Cortex of kidney (tissue), 1 donor: ENCODE measurements at places on chromosomes 11 and 22.
A peak's percentile ranks its signal among the peaks of the same experiment; 100 is the strongest.

DNA sequence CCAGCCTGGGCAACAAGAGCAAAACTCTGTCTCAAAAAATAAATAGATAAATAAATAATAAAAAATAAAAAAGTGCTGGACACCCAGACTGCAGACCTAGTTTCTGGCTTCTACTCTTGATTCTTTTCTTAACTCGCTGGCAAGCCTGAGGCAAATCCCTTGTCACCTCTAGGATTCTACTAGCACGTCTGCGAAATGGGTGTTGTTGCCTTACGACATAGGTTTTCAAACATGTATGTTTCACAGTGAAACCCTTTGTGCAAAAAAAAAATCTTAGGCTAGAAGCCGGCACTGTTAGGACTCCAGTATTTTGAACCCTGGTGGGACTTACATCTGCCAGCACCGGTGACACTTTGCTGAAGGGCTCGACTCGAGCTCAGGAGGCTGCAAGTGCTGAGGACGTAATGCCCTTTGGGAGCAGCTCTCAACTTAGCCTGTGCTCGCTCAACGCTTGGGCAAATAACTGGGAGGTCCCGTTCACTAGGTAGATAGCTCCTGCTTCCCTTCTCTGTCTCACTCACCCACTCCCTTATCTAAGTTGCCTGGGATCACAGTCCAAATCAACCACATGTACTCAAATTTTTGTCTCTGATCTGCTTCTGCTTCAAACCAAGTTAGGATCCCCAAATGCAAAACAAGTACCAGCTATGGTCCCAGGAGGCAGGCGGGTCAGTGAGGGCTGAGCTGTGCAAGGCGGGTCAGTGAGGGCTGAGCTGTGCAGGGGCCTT, 34.7 kb upstream of the MYH9 start:
- no peak for DNase-seq

GRCh38 chr11:70246196-70246595, 24.3 kb upstream of the PPFIA1 start:
- no peak for DNase-seq

DNA sequence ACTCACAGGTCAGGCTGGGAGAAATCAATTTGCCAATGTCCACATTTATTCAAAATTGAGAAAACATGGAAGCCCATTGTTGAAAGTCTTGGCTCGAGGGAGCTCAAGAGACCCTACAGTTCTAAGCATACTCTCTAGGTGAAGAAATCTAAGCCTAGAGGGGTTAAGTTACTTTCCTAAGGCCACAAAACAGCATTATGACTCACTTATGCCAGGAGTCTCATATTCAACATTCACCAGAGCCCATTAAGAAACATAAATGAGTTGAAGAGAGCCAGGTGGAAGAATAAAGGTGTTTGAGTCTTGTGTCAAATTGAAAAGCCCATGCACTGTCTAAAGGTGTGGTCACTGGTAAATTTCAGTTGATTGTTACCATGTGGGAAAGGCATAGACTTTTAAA, 108.1 kb downstream of the INSC start:
- no peak for DNase-seq

DNA sequence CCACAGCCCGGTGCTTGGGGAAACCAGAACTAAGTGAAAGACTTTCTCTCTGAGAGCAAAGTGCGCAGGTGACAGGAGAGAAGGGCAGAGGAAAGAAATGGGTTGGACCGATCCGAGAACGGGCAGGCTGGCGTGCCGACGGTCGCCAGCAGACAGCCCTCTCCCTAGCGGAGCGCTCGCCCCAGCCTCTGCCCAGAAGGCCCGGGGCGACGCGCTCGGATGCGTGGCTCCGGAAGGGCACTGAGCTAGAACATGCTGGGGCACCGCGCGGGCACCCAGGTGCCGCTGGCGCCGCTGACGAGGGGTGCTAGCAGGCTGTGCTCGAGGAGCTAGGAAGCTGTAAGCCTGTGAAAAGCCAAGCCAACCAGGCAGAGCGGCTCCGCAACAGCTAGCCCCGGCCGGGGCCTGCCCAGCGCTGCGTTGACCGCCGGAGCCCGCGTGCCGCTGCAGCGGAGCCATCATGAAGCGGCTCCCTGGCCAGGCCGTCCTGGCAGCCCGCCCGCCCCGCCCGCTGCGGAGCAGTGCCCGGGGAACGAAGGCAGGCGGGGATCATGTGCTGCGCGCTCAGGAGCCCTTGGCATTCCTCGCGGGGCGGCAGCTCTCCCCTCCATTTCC, 22.1 kb upstream of the RRAS2 start:
- peak; percentile 16 for DNase-seq

DNA sequence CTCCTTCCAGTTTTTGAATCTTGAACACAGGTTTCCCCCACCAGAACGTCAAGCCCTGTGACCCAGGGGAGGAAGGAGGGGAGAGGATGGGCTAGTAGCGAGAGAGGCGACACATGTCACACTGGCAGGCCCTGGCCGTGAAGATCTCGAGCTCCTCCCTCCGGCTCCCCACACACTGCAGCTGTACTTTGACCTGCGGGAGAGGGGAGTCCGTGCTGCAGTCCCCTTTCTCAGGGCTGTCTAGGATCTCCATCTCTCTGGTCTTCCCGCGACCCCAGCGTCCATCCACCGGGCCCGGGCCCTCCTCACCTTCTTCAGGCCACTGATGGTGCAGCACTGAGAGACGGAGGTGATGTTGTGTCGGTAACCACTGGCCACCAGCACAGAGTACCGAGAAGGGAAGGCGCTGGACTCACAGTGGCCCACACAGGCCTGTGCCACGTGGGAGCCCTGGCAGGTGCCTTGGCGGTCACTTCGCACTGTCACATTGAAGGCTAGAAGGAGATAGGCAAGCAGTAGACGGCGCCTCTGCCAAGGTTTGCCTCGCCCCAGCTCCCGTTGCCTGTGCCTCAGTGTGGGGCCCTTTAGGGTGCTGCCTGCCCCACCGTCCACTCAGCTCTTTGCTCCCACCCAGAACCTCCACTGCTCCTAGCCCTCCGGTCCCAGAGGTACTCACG, 873 bp downstream of the GPHA2 start:
- no peak for DNase-seq

DNA sequence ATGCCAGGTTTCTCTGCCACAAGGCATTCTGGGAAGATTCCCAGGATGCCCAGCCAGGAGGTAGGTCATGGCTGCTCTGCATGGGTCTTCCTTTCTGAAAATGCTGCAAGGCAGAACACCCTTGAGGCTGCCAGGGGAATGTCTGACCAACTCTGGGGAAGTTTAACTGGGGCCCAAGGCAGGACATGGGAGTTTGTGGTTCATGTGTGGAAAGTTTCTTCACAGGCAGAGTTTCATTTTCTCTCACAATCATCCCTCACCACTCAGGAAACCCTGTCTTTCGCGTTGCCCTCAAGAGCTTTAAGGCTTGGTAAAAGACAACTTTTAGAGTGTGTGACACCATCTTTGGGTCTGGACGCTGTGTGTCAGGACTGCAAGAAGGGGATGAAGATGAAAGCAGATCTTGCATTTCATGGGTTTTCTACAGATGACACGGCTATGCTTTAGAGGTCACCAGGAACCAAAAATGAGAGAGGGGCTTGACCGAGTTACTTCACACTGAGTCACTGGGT, 133.5 kb downstream of the CD44 start:
- DNase-seq = no peak

GRCh38 chr22:32413719-32414118, 1.7 kb upstream of the RTCB start:
- DNase-seq = no peak

DNA sequence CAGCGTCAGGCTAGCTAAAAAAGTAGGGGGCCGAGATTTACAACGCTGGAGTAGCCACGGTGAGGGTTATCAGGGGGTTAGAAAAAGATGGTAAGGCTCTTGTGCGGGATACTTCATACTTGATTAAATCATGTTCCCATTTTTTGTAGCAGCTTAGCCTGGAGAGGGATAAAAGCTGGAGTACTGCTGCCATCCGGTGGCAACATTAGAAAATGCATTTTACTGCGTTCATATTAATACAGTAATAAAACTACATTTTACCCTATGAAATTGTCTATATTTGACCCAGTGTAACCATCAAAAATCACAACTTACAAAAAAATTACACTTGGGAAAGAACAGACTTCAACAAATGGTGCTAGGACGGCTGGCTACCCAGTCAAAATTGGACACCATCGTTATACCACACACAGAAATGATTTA, 17.3 kb downstream of the RPUSD4 start:
- DNase-seq = no peak

DNA sequence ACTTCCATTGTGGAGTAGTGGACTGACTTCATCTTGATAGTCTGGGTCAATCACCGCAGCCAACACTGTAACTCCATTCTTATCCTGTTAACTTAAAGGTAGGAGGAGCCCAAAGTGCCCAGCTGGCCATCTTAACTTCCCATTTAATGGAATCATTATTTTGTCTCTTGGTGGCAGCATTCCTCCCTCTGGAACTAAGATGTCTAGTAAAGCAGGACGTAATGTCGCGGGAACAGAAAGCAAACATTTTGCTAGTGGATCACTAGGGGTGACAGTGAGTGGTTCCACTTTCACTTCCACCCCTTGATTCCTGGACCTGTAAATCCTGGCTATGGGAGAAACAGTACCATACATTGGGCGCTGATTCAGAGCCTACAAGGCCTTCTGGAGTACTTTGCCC, 71.4 kb downstream of the GAB4 start:
- DNase-seq = no peak

- DNase-seq = no peak
Observed at GRCh38 chr11:75577207-75577606, 15.2 kb downstream of the SERPINH1 start.

- DNase-seq = no peak
Observed at GRCh38 chr11:102252339-102252891, 64.9 kb upstream of the BIRC3 start.

- DNase-seq = no peak
Observed at GRCh38 chr11:17333799-17334586, 17.6 kb upstream of the NCR3LG1 start.

DNA sequence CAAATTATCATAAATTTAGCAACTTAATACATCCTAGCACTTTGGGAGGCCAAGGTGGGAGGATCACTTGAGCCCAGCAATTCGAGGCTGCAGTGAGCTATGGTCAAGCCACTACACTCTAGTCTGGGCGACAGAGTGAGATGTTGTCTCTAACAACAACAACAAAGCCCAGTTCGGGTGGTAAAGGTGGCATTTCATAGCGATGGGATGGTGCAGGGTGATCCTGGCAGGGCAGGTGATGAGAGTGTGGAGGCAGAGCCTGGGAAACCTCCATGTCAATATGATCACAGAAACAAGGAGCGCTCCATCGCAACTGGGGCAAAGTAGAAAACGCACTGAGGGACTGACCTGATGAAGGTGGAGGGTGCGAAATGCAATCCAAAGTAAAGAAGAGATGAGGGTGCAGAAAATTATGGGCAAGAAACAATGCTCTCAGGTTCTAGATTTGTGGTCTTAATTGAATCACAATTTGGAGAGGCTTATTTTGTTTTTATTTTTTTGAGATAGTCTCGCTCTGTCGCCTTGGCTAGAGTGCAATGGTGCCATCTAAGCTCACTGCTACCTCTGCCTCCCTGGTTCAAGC, 32.8 kb upstream of the CLDN5 start:
- no peak for DNase-seq

- DNase-seq = no peak
Observed at GRCh38 chr11:88115828-88116755, 59.2 kb downstream of the RAB38 start.

- DNase-seq = no peak
Observed at GRCh38 chr22:43057641-43058040, 31.6 kb downstream of the TTLL1 start.

GRCh38 chr11:122193457-122193856, 77.4 kb upstream of the BLID start:
- no peak for DNase-seq

GRCh38 chr11:64659417-64660144, 63.4 kb downstream of the NRXN2 start:
- no peak for DNase-seq

GRCh38 chr11:61588728-61589191, 7.9 kb upstream of the SYT7 start:
- DNase-seq = no peak

- DNase-seq = no peak
Observed at GRCh38 chr11:15157606-15158137, 42.9 kb downstream of the INSC start.

DNA sequence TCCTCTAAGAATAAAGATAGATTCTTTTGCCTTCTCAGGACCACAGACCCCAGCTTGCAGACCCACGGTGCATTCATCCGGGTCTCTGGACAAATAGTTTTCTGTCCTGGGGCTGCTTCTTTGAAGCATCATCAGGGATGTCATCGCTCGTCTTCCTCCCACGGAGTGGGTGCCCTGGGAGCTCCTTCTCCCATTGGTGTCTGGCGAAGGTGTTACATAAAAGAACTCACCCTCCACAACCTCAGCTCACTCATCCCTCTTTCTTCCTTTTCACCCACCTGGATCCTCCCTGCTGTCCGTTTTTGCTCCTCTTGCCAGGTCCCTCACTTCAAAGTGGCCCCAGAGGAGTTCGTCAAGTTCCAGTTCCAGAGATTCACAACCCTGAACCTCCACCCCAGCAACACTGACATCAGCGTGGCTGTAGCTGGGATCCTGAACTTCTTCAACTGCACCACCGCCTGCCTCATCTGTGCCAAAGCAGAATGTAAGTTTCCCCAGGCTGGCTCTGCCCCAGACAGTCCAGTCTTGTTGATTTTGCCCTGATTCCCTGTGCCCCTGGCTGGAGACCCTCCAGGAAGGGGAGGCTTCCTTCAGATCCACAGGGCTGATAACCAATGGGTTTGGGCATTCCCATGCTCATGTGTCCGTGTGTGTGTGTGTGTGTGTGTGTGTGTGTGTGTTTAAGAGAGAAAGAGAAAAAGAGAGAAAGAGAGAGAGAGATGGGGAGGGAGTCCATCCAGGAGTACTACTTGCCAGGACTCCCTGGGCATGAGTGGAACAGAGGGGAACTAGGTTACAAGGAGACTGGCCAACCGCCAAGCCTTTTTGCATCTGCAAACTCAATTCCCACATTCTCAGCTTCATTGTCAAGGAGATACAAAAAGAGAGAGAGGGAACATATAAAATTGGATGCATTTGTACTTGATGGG, 204.2 kb upstream of the TBCEL start:
- DNase-seq = no peak

DNA sequence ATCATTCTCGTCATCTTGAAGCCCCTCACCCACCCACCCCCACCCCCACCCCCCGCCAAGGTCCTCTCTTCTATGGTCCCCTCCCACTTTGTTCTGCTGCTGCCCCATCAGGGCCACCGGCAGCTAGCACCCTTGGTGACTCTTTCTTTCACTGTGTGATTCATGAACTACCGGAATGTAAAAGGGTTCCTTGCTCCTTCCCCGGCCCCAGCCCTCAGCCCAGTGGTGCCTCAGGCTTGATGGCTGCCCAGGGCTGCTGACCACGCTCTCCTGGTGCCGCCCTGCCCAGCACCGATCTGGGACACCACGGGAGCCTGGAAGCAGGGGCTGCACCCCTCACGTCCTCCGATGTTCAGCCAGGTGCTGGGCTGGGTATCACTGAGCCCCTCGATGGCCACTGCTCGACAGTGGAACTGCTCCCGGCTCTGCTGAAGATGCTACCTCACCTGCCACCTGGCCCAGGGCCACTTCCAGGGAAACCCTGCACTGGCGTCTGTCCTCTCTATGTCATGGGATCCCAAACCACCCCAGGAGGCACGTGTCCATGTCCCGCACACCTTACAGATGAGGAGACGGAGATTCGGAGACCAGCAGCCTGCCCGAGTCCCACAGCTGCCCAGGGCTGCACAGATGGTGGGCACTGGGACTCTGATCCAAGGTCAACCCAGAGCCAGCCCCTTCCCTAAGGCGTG, 39.7 kb downstream of the IGLL5 start:
- DNase-seq = no peak
